ENCODE measurements at places on chromosomes 1 and 21.

DNA sequence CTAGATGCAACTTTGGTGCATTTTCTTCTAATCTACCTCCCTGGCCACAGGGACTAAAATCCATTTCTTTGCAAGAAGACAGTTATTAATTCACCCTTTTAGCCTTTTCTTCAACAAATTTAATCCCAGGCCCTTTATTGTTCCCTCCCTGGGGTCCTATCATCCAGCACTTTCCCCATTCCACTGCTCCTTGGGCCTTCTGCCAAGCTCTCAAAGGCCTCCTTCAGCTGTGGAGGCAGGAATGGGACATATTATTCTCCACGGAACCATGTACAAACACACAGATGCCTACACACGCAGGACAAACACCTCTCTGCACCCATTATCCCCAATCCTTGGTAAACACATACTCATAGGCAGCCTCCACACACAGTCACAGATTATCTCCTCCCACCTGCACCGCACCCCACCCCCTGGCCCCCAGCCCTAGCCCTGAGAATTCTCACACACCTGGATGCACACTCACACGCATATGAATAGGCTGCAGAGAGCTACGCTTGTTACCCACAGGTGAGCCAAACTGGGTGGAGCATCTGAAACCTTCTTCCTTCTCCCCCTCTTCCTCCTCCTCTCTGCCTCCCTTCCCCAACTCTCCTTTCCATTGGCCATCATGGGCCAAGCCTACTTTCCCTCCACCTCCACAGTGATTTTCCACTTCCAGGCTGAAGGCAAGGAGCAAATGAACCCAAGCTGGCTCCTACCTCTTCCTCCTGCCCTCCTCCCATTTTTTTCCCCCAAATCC is 11.7 kb downstream of the TAGLN2 start:
- no peak for DNase-seq

- DNase-seq, result no peak
Observed at GRCh38 chr1:119108988-119109387, 31.5 kb downstream of the WARS2 start.

- no peak for DNase-seq
Observed at GRCh38 chr1:198175423-198176170, 18.8 kb downstream of the NEK7 start.

DNA sequence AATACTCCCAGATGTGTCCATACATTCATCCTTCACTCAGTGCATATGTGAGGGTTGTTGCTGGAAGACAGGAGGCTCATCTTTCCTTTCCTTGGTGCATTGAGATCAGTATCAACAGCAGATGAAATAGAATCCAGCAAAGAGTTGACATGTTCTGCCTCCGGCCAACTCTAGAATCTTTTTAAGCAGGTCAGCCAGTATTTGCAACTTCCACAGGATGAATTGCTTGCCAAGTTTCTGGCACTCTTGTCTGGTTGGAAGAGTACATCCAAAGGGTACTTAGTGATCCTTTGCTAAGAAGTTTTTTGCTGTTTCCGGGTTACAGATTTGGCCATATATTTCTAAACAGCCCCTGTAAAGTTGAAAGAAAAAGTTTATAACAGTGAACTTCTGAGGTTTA is 21.1 kb downstream of the SYNC start:
- no peak for DNase-seq

DNA sequence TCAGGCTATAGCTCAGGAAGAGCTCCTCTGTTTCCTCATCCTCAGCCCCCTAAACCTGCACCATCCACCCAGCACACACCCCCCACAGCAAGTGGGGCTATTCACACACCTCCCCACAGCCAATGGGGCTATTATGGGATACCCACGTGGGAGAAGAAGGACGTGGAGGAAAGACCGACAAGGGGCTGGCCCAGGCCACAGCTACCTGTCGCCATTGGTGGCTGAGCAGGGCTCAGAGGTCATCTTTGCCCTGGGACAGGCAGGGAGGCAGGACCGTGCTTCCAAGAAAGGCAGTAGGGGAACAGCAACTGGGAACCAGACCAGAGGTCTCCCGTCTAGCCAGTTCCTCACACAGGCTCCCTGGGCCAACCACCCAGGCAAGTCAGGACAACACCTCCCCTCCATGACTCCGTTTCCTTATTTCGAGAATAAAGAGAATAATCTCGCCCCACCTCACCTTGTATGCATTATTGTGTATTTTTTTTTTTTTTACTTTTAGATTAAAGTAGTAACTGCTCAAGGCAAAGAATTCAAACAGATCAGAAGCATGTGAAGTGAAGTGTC is 92.3 kb upstream of the TARDBP start:
- DNase-seq, result no peak

DNA sequence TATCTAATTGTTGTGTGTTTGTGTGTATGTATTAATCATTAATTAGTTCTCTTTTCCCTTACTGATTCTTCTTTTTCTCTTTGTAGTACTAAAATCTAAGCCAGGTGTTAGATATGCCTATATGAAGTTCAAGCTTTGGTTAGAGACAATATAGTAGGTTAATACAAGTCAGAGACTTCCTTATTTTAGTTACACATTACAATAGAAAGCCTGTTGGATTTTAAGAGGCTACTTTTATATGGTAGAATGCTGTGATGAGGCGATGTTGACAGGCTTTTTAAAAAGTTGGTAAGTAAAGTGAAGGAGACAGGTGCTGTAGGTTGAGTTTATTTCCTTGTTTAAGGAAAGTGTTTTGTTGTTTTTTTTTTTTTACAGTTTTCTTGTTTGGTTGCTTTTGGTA is 45.9 kb downstream of the ADGRL2 start:
- DNase-seq, result no peak

DNA sequence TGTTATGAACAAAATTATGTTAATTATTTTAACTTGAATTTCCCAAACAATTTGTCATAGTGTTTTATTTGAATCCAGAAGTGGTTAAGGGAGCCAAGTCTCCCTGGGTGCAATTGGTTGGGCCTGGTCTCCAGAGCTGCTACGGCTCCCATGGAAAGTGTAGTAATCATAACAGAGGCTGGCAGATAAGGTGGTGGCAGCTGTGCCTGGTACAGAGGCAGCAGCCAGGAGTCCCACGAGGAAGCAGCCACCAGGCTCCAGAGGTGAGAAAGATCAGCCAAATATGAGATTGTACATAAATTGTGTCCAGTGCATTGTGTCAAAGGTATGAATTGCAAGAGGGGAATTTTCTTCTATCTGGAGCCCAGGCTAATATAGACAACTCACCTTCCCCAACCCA is 368.9 kb upstream of the PTBP2 start:
- no peak for DNase-seq

GRCh38 chr1:45409276-45409675 is 69.0 kb upstream of the MUTYH start:
- no peak for DNase-seq

GRCh38 chr1:177857285-177857684 is 112.6 kb downstream of the SEC16B start:
- DNase-seq, result no peak

- no peak for DNase-seq
Observed at GRCh38 chr1:159468321-159468720, 28.8 kb downstream of the OR10J1 start.

DNA sequence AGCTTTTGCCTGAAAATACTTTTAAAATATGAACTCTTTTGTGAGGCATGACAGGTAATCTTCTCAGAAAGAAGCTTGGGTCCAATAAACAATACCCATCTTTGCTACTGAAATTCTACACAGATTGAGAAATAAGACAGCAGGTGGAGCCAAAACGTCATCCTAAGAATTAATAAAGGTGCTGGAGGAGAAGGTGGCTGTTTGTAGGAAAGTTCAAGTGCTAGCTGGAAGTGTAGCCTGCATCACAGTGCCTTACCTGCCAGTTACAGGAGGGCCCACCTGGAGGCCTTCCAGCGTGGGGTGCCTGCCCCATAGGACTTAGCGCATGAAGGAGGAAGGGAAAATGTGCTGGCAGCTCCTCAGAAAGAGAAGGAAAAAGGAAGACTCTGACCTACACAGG is 93.7 kb downstream of the TTC3 start:
- DNase-seq, result no peak

GRCh38 chr1:57272150-57272549 is 151.7 kb downstream of the DAB1 start:
- DNase-seq, result no peak

- DNase-seq, result no peak
Observed at GRCh38 chr1:22808186-22808675, 97.6 kb downstream of the EPHB2 start.

DNA sequence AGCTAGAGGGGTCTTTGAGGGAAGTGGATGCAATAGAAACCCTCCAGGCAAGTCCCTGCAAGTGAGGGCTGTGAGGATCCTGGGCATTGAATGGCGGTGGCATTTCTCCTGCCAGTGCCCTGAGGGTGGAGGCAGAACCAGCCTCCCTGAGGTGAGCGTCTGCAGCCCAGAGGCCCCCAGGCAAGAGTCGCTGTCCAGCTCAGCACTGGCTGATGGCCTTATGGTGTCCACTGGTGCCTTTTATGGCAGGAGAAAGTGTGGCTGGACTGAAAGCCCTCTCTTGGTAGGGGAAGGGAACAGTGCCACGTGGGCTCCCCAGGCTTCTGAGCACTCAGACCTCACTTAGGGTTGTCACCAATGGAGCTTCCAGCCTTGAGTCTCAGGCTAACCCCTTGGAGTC is 77.3 kb downstream of the SH3BGR start:
- no peak for DNase-seq
